NCI-H69 (cell line): ENCODE measurements at places on chromosomes 2 and 18.

GRCh38 chr18:2536493-2536892 is 34.8 kb downstream of the METTL4 start:
- no peak for DNase-seq

DNA sequence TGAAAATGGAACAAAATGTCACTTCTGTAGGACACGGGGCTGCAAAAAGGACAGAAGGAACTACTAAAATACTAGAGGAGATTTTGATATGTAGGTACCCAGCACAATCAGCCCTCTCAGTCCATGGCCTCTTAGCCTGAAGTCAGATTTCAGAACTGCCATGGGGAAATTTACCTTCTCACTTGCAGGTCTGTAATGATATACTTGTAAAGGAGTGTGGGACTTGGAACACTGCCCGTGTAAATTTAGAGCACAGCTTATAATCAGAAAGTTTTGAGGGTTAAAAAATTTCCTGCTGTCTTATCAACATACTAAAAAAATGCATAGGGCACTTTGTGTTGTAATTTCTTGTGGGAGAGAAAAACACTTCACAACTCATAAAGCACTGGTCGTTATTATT is 60.6 kb downstream of the ZEB2 start:
- DNase-seq = no peak

GRCh38 chr2:46548103-46548486 is 68.7 kb downstream of the TMEM247 start:
- DNase-seq = no peak

GRCh38 chr18:59767732-59768131 is 70.5 kb upstream of the CCBE1 start:
- no peak for DNase-seq

DNA sequence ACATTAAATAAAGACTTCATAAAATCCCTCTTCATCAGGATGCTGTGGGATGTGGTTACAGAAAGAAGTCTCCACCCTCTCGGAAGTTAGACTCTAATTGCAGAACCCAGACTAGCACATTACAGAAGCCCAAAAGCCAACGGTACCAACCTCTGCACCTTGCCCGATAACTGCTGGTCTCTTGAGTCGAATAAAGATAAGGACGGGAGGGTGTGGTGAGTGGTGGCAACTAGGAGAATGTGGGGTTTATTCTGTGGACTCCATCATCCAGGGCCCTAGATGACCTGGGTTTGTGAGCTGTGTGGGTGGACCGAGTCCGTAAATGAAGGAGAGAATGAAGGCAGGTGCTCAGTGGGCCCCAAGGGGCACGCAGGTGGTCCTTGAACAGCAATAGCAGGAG is 462.8 kb upstream of the ID2 start:
- DNase-seq = no peak

DNA sequence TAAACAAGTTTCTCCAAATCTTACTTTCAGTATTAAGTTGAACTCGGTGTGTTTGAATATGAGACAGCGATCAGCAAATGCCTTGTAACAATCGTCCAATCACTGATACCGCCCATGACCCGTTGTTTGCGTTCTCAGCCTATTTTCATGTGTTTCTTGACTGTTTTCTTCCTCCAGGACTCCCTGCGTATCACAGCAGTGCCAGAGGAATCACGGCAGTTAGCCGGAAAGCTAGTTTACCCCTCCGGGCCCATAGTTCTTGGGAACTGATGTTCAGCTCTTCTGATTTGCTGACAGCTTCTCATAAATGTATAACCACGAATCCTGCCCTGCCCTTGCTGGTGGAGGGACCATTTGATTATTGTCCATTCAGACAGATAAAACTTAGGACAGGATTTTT is 42.2 kb upstream of the TPO start:
- DNase-seq = no peak

GRCh38 chr2:78676921-78677696 is 348.4 kb upstream of the REG3G start:
- no peak for DNase-seq

- DNase-seq = no peak
These were observed 9.9 kb downstream of the KCNIP3 start for GRCh38 chr2:95307036-95307435.

GRCh38 chr18:28767727-28768211 is 590.8 kb upstream of the CDH2 start:
- no peak for DNase-seq

DNA sequence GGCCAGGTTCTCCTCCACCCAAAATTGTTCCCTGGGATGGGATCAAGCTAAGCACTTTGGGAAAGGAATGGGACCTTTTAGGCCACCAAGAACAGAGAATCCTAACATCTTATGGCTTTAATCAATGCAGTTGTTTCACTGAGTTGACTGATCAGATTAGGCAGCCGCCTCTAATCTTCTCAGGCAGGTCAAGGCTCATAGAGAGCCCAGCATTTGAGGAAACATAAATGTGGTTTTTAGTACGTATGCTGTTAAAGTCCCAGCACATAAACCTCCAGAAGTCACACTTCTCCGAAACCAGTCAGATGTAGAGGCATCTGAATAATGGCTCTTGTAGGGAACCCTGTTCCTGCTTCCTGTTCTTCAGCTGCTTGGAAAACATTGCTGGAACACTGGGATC is 99.5 kb upstream of the RMDN2 start:
- DNase-seq = no peak

- no peak for DNase-seq
These were observed 34.1 kb upstream of the UBE2F start for GRCh38 chr2:237932731-237933131.

GRCh38 chr2:32516567-32516966 is 111.3 kb upstream of the TTC27 start:
- no peak for DNase-seq

DNA sequence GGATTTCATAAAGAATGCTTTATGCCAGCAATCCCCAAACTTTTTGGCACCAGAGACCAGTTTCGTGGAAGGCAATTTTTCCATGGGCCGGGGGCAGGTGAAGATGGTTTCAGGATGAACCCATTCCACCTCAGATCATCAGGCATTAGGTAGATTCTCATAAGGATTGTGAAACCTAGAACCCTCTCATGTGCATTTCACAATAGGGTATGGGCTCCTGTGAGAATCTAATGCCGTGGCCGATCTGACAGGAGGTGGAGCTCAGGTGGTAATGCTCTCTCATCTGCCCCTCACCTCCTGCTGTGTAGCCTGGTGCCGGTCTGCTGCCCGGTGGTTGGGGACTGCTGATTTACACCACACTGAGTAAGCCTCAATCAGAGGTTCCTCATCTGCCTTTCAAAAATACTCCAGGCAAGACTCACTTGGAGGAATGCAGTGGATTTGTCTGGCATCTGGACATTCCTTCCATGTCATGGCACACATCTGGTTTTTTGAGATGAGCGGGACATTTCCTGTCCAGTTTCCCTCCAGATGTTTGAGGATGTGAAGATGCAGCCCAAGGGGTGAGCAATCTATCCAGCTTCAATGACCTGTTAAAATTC is 185.8 kb downstream of the VAPA start:
- peak; percentile 27 for DNase-seq

GRCh38 chr2:158300394-158300793 is 156.2 kb downstream of the CCDC148 start:
- no peak for DNase-seq

GRCh38 chr2:202378001-202378400 is 1.9 kb downstream of the BMPR2 start:
- no peak for DNase-seq

DNA sequence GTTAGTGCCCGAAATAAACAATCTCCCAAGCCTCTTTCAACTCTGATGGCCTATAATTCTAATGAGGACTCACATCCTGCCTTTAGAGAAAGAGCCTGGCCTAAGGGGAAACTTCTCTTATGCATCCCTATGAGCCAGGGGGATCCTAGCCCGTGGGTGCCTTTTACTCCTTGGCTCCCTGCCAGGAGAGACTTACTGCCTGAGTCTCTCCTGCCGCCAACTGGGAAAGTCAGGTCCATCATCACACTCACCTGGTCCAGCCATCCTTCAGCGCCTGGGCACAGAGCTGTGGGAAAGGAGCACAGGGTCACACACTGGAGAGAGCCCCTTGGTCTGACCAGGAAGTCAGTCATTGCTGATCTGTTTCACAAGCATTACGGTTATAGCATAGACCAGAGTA is 24.1 kb downstream of the ENOSF1 start:
- DNase-seq = peak; percentile 93

DNA sequence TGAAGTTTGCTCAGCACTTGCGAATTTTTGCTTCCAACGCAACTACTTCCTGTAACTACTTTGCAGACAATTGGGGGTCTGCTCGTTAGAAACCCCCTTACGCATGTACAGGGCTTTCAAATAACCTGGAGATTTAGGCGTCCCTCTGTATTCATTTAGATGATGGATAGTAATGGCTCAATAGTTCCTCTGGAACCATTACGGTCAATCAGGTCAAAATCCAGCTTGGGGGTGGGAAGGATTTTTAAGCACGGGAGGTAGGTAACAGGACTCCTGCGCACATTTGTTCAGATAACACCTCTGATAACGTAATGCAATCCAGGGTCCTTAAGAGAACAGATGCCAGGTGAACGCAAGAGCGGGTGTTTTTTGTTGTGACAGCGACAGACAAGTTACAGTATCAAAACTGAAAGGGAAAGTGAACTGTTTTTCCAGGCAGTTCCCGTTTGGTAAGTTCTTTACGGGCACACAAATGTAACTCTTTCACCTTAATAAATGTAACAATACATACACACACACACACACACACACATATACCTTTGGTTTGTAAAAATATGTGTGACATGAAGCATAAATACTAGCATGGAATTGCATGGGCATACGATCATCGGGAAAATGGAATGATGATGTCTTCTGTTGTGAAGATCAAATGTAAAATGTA is 3.8 kb upstream of the OSR1 start:
- no peak for DNase-seq
